ENCODE measurements at places on chromosomes 16 and 17. TPM values are rescaled to one million over a fixed set of nuclear protein-coding genes. Genes with fewer than 3 reads are reported as not detected.

- H3K27ac ChIP-seq, result no peak overlapping the region
- no peak for DNase-seq
- no peak overlapping the region for H3K4me3 ChIP-seq
- peaks cover 10% of the 10 kb centered on the region for H3K4me1 ChIP-seq
- peaks cover 16% of the 10 kb centered on the region for H3K36me3 ChIP-seq
- H3K27me3 ChIP-seq, result no peaks in the 10 kb centered on the region
These were observed 1.9 kb downstream of the FLYWCH1 start for GRCh38 chr16:2913603-2914002.

GRCh38 chr17:4165301-4166010 is 22.5 kb downstream of the CYB5D2 start:
- peaks cover 61% of the 10 kb centered on the region for H3K36me3 ChIP-seq
- no peak overlapping the region for H3K4me3 ChIP-seq
- no peak for DNase-seq
- no peaks in the 10 kb centered on the region for H3K4me1 ChIP-seq
- no peaks in the 10 kb centered on the region for H3K27me3 ChIP-seq

DNA sequence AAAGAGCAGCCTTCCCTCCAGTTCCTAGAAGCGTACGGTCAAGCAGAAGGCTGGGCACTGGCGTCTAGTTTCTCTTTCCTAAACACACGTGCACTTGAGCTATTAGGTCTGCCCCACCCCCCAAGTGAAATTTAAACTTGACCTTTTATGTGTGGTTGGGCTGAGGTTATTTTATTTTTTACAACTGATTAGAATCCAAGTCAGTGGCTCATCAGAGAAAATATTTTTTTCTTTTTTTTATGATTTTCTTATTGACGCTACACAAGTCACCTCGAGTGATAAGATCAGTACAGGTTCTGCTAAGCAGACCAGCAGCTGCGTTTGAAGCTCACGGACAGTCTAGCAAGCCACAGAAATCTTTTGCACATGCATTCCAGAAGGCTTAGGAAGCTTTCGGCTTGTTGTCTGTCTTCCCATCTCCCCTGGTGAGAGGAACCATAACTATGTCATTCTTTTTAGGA is 95.1 kb downstream of the ZFHX3 start:
- H3K36me3 ChIP-seq, result peaks cover 30% of the 10 kb centered on the region
- H3K27ac ChIP-seq, result peak overlapping the region; percentile 51
- no peak overlapping the region for H3K4me3 ChIP-seq

DNA sequence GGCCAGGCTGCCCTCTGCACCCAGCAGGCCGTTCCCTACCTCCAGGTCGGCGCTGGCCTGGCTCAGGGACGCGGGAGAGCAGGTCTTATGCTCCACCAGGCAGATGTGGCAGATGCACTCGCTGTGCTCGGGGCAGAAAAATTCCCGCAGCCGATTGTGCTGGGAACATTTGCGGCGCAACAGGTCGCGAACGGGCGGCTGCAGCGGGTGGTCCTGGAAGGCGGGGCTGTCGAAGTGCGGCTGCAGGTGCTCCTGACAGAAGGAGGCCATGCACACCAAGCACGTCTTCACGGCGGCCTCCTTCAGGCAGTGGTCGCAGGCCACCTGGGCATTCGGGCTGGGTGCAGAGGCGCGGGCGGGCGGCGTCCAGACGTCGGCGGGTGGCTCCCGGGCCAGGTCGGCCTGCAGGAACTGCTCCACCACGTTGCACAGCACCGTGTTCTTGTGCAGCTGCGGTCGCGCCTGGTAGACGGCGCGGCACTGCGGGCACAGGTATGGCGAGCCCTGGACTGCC is 439 bp downstream of the TRIM25 start:
- peaks cover 6% of the 10 kb centered on the region for H3K36me3 ChIP-seq
- H3K27ac ChIP-seq, result peak overlapping the region; percentile 76
- no peaks in the 10 kb centered on the region for H3K27me3 ChIP-seq
- peaks cover 33% of the 10 kb centered on the region for H3K4me1 ChIP-seq
- H3K4me3 ChIP-seq, result peak overlapping the region; percentile 92

- peak; percentile 3 for DNase-seq
- H3K4me1 ChIP-seq, result peaks cover 42% of the 10 kb centered on the region
- peaks cover 3% of the 10 kb centered on the region for H3K27me3 ChIP-seq
- no peaks in the 10 kb centered on the region for H3K36me3 ChIP-seq
These were observed 4.9 kb upstream of the RASD1 start for GRCh38 chr17:17500999-17501605.

DNA sequence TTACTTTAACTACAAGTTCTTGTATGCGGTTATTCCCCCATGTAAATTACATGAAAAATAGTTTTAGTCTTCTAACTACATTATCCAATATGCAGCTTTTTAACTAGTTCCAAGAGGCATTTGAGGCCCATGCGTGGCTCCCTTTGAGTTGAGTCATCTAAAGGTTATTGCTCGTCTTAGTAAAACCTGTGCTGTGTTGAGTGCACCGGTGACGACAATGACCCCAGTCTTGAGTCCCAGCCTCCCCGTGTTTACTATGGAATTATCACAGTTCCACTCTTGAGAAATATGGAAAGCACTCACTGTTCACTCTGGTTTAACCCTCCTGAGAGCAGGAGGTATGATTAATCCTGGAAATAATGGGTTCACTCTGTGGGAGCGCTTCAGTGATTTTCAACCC is 119.2 kb downstream of the PITPNC1 start:
- peaks cover 20% of the 10 kb centered on the region for H3K4me1 ChIP-seq
- no peak overlapping the region for H3K4me3 ChIP-seq
- no peaks in the 10 kb centered on the region for H3K36me3 ChIP-seq

GRCh38 chr16:60563166-60563565 is 1473.1 kb downstream of the CDH8 start:
- no peaks in the 10 kb centered on the region for H3K36me3 ChIP-seq
- no peaks in the 10 kb centered on the region for H3K4me1 ChIP-seq
- no peaks in the 10 kb centered on the region for H3K27me3 ChIP-seq
- H3K4me3 ChIP-seq, result no peak overlapping the region
- no peak for DNase-seq
- no peak overlapping the region for H3K27ac ChIP-seq

DNA sequence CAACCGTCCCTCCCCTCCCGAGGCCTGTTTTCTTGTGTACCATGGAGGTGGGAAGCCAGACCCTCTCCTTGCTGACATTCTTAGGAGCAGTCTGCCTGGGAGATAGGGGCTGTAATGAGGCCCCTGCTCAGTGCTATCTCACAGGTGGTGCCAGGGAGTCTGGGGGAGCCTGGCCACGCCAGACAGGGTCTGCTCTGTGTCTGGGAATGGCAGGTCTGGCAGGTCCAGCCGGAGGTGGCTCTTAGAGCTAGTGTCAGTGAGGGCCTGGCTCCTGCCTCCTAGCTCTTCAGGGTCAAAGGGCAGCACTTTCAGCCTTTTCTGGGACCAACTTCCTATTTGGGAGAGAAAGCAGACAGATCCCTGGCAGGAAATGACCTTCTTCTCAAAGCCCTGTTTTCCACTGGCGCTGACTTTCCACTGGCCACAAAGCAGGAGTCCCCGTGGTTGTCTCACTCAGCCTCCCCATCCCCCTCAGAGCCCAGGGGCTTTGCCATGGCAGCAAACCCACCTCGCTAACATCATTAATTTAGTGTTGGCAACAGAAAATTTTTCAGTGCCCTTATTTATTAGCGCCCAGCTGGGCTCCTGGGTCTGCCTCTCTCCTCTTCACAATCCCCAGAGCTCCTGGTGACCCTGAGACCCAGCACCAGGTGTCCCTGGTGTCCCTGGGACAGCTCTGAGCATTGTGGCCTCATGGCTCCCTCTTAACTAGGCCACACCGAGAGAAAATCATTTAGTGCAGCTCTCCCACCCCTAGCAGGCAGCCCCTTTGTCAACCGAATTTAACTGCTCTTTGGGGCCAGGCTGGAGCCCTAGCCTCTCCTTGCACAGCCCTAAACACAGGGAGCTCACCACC is 24.0 kb upstream of the DOK4 start:
- no peak overlapping the region for H3K27ac ChIP-seq
- peaks cover 40% of the 10 kb centered on the region for H3K36me3 ChIP-seq
- H3K27me3 ChIP-seq, result no peaks in the 10 kb centered on the region
- DNase-seq, result no peak
- no peak overlapping the region for H3K4me3 ChIP-seq

GRCh38 chr17:43416998-43417890 is 18.5 kb downstream of the ARL4D start:
- H3K27me3 ChIP-seq, result no peaks in the 10 kb centered on the region
- peak; percentile 87 for DNase-seq
- H3K4me1 ChIP-seq, result peaks cover 35% of the 10 kb centered on the region
- H3K4me3 ChIP-seq, result no peak overlapping the region

DNA sequence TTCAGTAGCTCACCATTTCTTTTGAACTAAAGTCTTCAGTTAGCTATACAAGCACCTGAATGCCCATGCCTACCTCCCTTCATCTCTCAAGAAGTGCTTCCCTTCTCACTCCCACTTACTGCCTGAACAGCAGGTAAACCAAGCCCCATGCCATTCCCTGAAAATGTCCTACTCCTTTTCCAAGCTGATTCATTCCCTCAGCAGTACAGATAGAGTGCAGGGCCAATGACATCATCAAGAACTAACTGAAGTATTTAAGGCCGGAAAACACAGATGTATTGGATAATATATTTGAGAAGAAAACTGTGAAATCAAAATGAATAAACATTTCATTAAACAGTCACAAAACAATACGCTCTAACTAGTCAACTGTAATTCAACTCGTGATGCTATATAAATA is 478.8 kb upstream of the CDH11 start:
- H3K36me3 ChIP-seq, result no peaks in the 10 kb centered on the region
- no peak for DNase-seq
- H3K4me1 ChIP-seq, result no peaks in the 10 kb centered on the region
- H3K27ac ChIP-seq, result no peak overlapping the region
- H3K4me3 ChIP-seq, result no peak overlapping the region
- no peaks in the 10 kb centered on the region for H3K27me3 ChIP-seq

- H3K27me3 ChIP-seq, result no peaks in the 10 kb centered on the region
- peak overlapping the region; percentile 100 for H3K27ac ChIP-seq
- DNase-seq, result peak; percentile 99
- H3K4me1 ChIP-seq, result peaks cover 48% of the 10 kb centered on the region
These were observed 593 bp upstream of the HEXIM1 start for GRCh38 chr17:45147581-45148182.

DNA sequence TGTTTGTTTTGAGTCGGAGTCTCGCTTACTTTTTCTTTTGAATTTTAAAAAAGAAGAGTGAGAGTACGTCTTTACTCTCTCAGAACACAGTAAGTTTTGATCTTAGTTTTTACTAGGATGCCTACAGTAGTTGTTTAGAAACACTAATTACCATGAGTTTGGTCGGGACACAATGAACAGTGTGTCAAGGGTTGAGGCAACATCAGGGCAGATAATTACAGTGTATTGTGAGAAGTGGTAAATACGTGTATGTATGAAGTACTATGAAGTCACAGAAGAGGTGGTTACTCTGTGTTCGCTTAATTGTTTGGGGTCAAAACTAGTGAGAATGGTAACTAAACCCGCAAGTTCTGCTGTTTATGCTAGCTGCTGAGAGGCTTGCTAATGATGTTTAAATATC is 18.2 kb downstream of the PAFAH1B1 start:
- H3K27me3 ChIP-seq, result no peaks in the 10 kb centered on the region
- no peaks in the 10 kb centered on the region for H3K36me3 ChIP-seq
- H3K4me1 ChIP-seq, result peaks cover 4% of the 10 kb centered on the region
- DNase-seq, result no peak
- no peak overlapping the region for H3K4me3 ChIP-seq
- no peak overlapping the region for H3K27ac ChIP-seq

DNA sequence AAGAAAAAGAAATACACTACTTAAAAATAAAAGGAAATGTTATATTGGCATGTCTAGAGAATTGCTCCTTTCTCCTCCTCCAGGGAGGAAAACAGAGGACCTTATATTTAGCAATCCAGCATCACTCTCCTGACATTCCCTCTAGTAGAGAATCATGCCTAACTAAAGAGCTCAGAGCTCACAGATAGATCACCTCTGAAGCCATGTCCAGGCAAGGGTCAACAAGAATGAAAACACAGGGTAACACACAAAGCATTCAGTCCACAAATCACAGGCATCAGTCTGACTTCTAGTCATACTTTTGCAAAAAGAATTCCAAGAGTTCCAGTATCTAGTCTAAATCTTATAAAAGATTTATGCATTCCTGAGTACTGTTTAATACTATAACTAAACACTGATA is 4.4 kb upstream of the HASPIN start:
- no peaks in the 10 kb centered on the region for H3K27me3 ChIP-seq
- H3K4me3 ChIP-seq, result no peak overlapping the region
- peaks cover 9% of the 10 kb centered on the region for H3K4me1 ChIP-seq
- DNase-seq, result no peak
- H3K27ac ChIP-seq, result no peak overlapping the region

KRTAP17-1 gene
- not detected for total RNA-seq

DNA sequence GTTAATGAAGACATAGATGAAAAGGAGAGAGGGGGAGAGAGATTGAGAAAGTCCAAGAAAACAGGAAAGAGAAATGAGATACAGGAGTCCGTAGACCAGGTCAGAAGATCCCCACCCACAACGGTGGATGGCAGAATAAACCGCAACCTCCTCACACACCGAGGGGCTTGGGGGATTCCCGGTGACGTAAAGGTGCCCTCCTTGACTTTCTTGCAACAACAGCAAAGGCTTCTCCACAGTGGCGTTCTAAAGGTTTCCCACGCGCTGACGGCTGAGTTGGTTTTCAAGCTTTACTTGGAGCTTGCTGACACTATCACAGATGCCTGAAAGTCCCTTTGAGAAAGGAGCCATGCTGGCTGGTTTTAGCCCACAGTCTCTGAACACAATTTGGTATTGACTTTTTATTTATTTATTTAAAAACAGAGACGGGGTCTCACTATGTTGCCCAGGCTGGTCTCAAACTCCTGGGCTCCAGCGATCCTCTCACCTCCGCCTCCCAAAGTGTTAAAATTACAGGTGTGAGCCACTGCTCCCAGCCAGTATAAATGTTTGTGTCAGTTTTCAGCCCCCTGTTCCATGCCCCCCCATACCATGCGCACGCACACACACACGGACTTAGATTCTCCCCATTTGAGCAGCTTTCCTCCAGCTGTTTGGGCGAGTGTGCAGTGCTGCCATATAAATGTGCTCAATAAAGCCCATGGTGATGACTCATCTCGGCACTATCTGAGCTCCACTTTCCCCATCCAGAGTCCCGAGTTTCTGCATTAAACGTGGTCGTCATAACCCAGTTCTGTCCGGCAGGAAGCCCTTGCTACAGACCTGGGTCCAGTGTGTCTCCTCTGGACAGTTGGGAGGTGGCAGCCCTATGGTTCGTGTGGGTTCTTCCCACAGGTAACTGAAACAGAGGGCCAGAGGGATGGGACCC is 33.0 kb upstream of the SEC14L1 start:
- no peak for DNase-seq
- H3K4me3 ChIP-seq, result no peak overlapping the region
- no peaks in the 10 kb centered on the region for H3K36me3 ChIP-seq
- no peak overlapping the region for H3K27ac ChIP-seq
